ENCODE measurements at places on chromosomes 3 and 15.

GRCh38 chr3:17936736-17937480 is 194.5 kb upstream of the TBC1D5 start:
- peaks cover 8% of the 10 kb centered on the region for H3K27me3 ChIP-seq
- H3K4me3 ChIP-seq: no peak overlapping the region
- H3K4me1 ChIP-seq: no peaks in the 10 kb centered on the region
- H3K27ac ChIP-seq: no peak overlapping the region
- no peaks in the 10 kb centered on the region for H3K36me3 ChIP-seq

- no peaks in the 10 kb centered on the region for H3K27me3 ChIP-seq
- peak; percentile 62 for DNase-seq
- no peaks in the 10 kb centered on the region for H3K36me3 ChIP-seq
- no peak overlapping the region for H3K4me3 ChIP-seq
- H3K4me1 ChIP-seq: peaks cover 7% of the 10 kb centered on the region
Observed at GRCh38 chr3:13110678-13111116, 37.5 kb upstream of the IQSEC1 start.

DNA sequence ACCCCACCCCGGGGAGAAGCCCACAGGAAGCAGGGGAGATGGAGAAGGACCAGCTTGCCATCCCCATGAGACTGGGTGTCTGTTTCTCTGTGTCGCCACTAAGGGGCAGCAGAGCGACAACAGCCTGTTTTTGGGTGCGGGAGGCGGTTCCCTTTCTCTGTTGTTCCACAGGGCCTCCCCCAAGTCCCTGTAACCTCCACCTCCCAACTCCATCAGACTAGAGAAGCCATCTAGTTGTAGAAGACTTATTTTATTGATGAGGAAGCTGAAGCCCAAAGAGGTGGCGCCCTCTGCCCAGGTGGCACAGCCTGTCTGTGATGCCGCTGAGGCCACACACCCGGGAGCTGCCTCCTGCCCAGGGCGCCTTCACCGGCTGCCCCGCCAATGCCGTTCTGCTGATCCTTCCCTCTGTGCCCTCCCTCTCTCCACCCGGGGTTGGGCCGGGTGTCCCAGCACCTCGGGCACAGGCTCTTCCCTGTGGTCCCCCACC is 3.9 kb upstream of the CCDC9B start:
- no peak overlapping the region for H3K27ac ChIP-seq
- H3K27me3 ChIP-seq: no peaks in the 10 kb centered on the region
- peak; percentile 85 for DNase-seq

DNA sequence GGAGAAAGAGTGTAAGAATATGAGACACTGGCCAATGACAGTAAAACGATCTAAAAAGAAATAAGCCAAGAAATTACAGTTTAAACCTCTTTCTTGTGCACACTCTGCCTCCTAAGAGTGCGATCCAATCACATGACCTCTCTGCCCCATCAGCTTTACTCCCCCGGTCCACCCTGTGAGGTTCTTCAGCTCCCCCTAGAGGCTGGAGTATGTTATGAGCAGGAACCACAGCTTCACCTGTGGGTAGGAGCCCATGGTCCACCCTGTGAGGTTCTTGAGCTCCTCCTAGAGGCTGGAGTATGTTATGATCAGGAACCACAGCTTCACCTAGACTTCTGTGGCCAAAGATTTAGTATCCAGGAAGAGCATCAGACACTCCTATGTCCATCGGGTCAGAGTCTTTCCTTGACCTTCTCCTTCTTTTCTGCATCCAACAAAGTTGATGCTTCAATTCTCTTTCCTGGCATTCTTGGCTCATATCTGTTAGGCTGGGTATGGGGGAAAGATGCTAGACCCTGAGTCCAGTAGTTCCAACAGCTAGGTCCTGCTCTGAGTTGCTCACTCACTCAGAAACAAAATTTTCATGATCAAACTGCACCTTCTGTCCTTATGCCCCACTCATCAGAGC is 164.0 kb downstream of the MINAR1 start:
- peaks cover 9% of the 10 kb centered on the region for H3K27me3 ChIP-seq
- no peak overlapping the region for H3K4me3 ChIP-seq
- no peaks in the 10 kb centered on the region for H3K36me3 ChIP-seq
- H3K27ac ChIP-seq: no peak overlapping the region

GRCh38 chr15:86879250-86880229 is 799.9 kb downstream of the AGBL1 start:
- no peaks in the 10 kb centered on the region for H3K4me1 ChIP-seq
- H3K27ac ChIP-seq: no peak overlapping the region
- H3K4me3 ChIP-seq: no peak overlapping the region
- H3K27me3 ChIP-seq: peaks cover 10% of the 10 kb centered on the region

GRCh38 chr15:73631915-73632669 is 1.1 kb downstream of the NPTN start:
- H3K4me1 ChIP-seq: peaks cover 55% of the 10 kb centered on the region
- H3K4me3 ChIP-seq: peak overlapping the region; percentile 78
- DNase-seq: peak; percentile 25
- H3K27me3 ChIP-seq: peaks cover 6% of the 10 kb centered on the region

DNA sequence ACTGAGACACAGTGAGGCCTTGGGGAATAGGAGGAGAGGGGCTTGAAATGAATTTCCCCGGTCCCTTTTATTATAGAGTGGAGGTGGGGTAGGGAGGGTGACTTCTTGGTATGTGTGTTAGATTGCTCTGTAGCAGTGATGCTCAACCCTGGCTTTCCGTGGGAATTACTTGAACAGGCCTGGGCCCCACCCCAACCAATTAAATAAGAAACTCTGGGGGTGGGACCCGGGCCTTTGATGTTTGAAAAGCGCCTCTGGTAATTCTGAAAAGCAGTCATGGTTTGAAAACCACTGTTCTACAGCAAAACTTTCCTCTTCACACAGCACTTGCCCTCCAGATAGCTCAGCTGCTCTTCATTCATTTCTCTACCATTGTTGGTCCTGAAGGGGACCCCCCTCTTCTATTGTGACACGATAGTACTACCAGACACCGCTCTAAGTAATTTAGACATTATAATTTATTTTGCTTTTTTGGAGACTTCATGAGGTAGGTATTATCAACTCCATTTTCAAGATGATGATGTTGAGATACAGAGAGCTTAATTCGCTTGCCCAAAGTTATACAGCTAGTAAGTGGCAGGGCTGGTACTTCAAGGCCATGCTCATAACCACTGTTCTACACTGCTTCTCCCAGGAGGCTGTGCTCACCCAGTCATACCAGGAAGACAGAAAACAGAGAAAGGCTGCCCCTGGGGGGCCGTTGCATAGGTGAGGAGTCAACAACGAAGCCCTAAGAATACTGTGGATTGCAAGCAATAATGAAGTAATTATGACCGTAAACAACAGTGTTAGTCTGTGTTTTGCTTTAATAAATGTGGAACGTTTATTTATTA is 176.2 kb downstream of the PEX5L start:
- H3K4me1 ChIP-seq: no peaks in the 10 kb centered on the region
- no peak for DNase-seq
- H3K36me3 ChIP-seq: no peaks in the 10 kb centered on the region
- H3K27ac ChIP-seq: no peak overlapping the region
- no peak overlapping the region for H3K4me3 ChIP-seq
- H3K27me3 ChIP-seq: no peaks in the 10 kb centered on the region

DNA sequence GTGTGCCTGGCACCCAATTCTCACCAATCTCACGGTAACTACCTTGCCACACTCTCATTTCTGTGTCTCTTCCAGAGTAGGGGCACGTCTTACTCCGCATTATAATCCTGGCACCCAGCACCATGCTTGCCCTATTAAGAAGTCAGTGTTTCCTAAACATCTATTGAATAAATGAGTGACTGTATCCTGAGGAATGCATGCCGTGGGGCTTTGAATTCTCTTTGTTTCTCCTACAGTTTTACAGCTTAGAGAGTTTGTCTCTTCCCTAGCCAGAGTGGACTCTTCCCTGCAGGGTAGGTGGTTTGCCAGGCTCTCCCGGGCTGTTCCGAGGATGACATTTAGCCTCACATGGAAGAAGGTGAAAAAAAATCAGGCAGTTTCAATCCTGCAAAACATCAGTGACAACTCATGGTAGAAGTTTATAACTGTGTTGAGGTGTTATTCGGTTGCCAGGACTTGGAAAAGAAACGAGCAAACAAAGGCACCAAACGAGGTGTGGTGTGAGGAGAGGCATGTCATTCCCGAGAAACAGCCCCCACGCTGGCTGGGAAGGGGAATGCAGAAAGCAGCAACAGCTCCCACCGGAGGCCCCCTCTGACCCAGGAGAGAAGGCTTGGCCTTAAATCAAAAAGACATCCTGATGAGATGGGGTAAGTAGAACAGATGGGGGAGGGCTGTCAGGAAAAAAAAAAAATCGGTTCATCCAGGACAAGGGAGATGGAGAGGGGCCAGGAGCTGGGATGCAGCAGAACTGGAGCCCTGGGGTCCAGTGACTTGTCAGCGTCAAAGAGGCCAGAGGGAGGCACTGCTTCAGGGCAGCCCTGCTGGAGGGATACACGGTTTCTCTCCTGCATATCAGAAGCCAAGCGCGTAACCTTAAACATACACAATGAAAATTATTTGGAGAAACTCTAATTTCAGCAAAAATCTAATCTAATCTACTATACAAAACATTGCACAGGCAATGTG is 168.4 kb upstream of the ARRDC4 start:
- H3K27me3 ChIP-seq: peaks cover 6% of the 10 kb centered on the region
- no peak overlapping the region for H3K27ac ChIP-seq
- no peak for DNase-seq
- H3K36me3 ChIP-seq: no peaks in the 10 kb centered on the region

GRCh38 chr15:91199511-91199910 is 99.5 kb downstream of the SV2B start:
- no peak overlapping the region for H3K27ac ChIP-seq
- H3K4me3 ChIP-seq: no peak overlapping the region
- no peak for DNase-seq
- no peaks in the 10 kb centered on the region for H3K4me1 ChIP-seq
- peaks cover 4% of the 10 kb centered on the region for H3K27me3 ChIP-seq

- H3K4me3 ChIP-seq: no peak overlapping the region
- H3K4me1 ChIP-seq: no peaks in the 10 kb centered on the region
- no peak overlapping the region for H3K27ac ChIP-seq
- no peaks in the 10 kb centered on the region for H3K27me3 ChIP-seq
- no peaks in the 10 kb centered on the region for H3K36me3 ChIP-seq
- no peak for DNase-seq
Observed at GRCh38 chr3:106401666-106402490, 533.1 kb upstream of the CBLB start.

DNA sequence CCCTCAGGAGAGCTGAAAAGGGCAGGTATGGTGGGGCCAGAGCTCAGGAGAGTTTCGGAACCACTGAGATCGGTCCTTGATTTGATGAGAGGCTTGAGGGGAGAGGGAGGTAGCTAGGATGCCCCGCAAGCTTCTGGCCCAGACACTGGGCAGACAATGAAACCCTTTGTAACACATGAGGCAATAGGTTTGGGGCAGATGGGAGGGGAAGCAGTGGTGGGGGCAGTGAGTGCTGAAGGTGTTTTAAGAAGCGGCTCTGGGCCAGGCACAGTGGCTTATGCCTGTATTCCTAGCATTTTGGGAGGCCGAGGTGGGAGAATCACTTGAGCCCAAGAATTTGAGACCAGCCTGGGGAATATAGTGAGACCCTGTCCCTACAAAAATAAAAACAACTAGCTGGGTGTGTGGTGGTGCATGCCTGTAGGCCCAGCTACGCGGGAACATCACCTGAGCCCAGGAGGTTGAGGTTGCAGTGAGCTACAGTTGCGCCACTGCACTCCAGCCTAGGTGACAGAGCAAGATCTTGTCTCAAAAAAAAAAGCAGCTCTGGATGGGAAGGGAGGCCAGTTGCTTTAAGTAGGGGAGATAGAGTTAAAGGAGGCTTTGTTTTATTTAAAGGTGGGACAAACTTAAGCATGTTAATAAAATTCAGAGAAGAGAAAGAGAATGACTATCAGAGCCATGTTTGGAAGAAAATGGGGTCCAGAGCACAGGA is 9.6 kb upstream of the SNX22 start:
- no peaks in the 10 kb centered on the region for H3K4me1 ChIP-seq
- peaks cover 11% of the 10 kb centered on the region for H3K36me3 ChIP-seq
- no peak for DNase-seq
- no peak overlapping the region for H3K27ac ChIP-seq
- H3K4me3 ChIP-seq: no peak overlapping the region

- DNase-seq: no peak
- no peaks in the 10 kb centered on the region for H3K36me3 ChIP-seq
- H3K27me3 ChIP-seq: no peaks in the 10 kb centered on the region
- no peak overlapping the region for H3K4me3 ChIP-seq
- no peaks in the 10 kb centered on the region for H3K4me1 ChIP-seq
Observed at GRCh38 chr15:94122516-94122915, 108.8 kb upstream of the MCTP2 start.

GRCh38 chr15:33282226-33283020 is 28.3 kb upstream of the RYR3 start:
- peaks cover 16% of the 10 kb centered on the region for H3K27me3 ChIP-seq
- no peak for DNase-seq
- no peaks in the 10 kb centered on the region for H3K36me3 ChIP-seq

DNA sequence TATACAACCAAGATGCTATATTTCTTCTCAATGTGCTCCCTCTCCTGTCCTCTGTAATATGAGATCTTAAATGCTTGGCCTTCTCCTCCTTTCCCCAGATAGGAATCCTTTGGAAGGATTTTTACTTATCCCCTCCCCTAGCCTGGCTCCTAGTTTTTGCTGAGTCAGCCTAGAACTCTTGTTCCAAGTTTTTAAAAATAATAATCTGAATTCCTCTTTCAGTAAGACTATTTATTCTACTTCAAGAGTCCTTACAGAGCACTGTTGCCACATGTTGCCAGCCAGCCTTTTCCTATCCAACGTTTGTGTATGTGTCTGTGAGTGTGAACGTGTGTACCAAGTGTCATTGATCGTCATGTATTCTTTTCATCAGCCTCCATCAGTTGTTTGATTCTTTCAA is 11.0 kb upstream of the KCNMB2 start:
- H3K36me3 ChIP-seq: no peaks in the 10 kb centered on the region
- H3K4me1 ChIP-seq: no peaks in the 10 kb centered on the region
- no peak overlapping the region for H3K4me3 ChIP-seq
- H3K27ac ChIP-seq: no peak overlapping the region
- DNase-seq: no peak

GRCh38 chr3:75075158-75075557 is 460.7 kb upstream of the CNTN3 start:
- H3K27ac ChIP-seq: no peak overlapping the region
- no peak overlapping the region for H3K4me3 ChIP-seq
- no peaks in the 10 kb centered on the region for H3K36me3 ChIP-seq
- H3K27me3 ChIP-seq: no peaks in the 10 kb centered on the region
- no peaks in the 10 kb centered on the region for H3K4me1 ChIP-seq

- H3K27me3 ChIP-seq: peaks cover 42% of the 10 kb centered on the region
- no peaks in the 10 kb centered on the region for H3K36me3 ChIP-seq
- no peaks in the 10 kb centered on the region for H3K4me1 ChIP-seq
Observed at GRCh38 chr3:190699776-190700175, 162.7 kb downstream of the GMNC start.

DNA sequence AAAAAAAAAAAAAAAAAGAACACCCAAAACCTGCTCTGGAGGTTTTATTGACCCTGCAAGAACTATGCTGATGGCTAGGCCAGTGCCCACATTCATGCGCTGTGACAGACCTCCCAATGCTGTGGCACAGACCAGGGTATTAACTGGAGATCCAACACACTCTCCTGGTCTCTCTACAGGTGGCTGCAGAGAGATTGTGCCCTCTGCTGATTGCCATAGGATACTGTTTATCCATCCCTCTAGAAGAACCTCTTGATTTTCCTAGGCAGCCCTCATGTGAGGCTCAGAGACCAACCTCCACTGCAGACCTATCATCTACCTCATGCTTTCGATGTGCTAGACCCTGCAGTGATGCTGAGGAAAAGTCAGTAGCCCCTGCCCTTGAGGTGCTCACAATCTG is 125.5 kb upstream of the TRIM42 start:
- H3K27ac ChIP-seq: no peak overlapping the region
- DNase-seq: no peak
- H3K27me3 ChIP-seq: no peaks in the 10 kb centered on the region
- H3K4me1 ChIP-seq: no peaks in the 10 kb centered on the region
- H3K4me3 ChIP-seq: no peak overlapping the region

Measured in activated naive CD4-positive, alpha-beta T cell treated with anti-CD3 and anti-CD28 coated beads for 36 hours (primary cell).